Temporal lobe (tissue), 4 donors: ENCODE measurements at places on chromosomes 6 and 20. TPM values are rescaled to one million over a fixed set of nuclear protein-coding genes. Genes with fewer than 3 reads are reported as not detected.

Gene STMND1
- 0.25 TPM for total RNA-seq

Gene TRIM38
- total RNA-seq, result 0.49 TPM

Gene MED20
- 13.3 TPM for total RNA-seq

Gene PRPH2
- 3.4 TPM for total RNA-seq

Gene FAM209A
- total RNA-seq, result not detected

Gene BPI
- 0.25 TPM for total RNA-seq

Gene ANKRD66
- 0.25 TPM for total RNA-seq

Gene ULBP3
- total RNA-seq, result 8.4 TPM

Gene KCNK5
- 0.25 TPM for total RNA-seq

Gene SNAI1
- not detected for total RNA-seq

Gene CFAP206
- total RNA-seq, result 1.2 TPM

Gene KCNK17
- not detected for total RNA-seq

Gene SFTA2
- total RNA-seq, result not detected

Gene LBP
- not detected for total RNA-seq

Gene FLRT3
- total RNA-seq, result 46.0 TPM

Gene GRM4
- 3.7 TPM for total RNA-seq

Gene SSTR4
- not detected for total RNA-seq

Gene TEAD3
- 0.74 TPM for total RNA-seq

Gene MBOAT1
- 5.7 TPM for total RNA-seq

Gene HMGN3
- total RNA-seq, result 48.7 TPM

Gene ALDH8A1
- 0.74 TPM for total RNA-seq

Gene RFX6
- total RNA-seq, result not detected

Gene BIRC7
- total RNA-seq, result not detected

Gene SIRPA
- 9.3 TPM for total RNA-seq

Gene IP6K3
- not detected for total RNA-seq

Gene MYH7B
- under 0.01 TPM for total RNA-seq

Gene GPX5
- not detected for total RNA-seq

Gene HAO1
- not detected for total RNA-seq
